HEK293T (cell line): ENCODE measurements at places on chromosomes 1 and 21.

- DNase-seq: no peak
Observed at GRCh38 chr1:160538985-160539651, 16.1 kb upstream of the SLAMF6 start.

- no peak for DNase-seq
Observed at GRCh38 chr21:25568246-25568645, 39.0 kb downstream of the MRPL39 start.

DNA sequence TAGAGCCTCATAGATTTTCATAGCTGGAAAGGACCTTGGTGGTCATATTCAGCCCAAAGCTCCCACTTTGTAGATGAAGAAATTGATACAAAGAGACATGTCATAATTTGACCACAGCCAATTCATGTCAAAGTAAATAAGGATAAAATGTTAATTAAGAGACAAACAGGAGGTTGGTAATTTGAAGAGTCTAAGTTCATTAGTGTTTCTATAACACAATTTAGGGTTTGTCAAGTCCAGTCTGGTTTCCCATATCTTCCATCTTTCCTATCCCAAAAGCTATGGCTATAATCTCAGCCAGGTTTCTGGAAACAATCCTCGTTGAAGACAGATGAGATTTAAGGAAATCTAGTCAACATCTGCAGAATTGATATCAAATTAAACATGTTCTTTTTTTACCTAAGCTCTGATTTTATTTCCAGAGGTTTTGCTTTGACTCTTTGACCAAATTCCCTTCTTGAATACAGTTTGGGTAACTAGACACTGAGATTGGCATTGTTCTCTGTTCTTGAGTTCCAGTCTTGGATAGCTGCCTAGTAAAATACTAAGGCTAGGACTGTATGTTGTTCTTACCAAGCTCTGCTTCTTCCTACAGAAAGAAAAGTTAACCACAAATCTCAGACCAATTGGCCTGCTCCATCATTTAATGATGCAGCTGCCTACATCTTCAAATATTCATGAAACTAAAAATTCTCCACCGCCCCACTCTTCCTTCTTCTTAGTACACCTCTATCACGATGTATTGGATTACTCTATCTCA lies 62.0 kb downstream of the SLC44A5 start:
- DNase-seq: no peak

- DNase-seq: no peak
Observed at GRCh38 chr1:182149411-182149965, 88.0 kb upstream of the ZNF648 start.
